ENCODE measurements at places on chromosomes 1 and 21. TPM values are rescaled to one million over a fixed set of nuclear protein-coding genes. Genes with fewer than 3 reads are reported as not detected.
A peak's percentile ranks its signal among the peaks of the same experiment; 100 is the strongest.

ACTN2 gene
- polyA plus RNA-seq, result not detected

DNA sequence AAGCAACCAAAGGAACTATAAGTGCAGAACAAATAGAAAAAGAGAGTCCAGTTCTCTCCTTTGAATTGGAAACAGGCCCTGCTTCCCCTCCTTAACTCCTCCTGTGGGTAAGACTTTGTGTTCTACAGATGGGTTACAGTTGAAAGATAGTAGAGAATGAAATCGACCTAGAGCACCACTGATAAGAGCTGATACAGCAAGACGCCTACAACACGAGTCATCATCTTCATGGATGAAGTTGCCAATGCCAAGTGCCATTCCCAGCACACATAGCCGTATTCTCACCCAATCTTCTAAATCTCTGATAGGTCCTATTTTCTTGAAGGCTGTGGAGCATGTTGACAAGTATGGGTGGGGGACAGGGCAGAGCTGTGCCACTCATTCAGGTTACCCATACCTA, 99.8 kb upstream of the CAMK1G start:
- H3K4me1 ChIP-seq, result peaks cover 38% of the 10 kb centered on the region
- H3K27me3 ChIP-seq, result no peaks in the 10 kb centered on the region
- no peaks in the 10 kb centered on the region for H3K36me3 ChIP-seq
- no peak overlapping the region for H3K27ac ChIP-seq
- DNase-seq, result no peak

- no peak for DNase-seq
- H3K4me3 ChIP-seq, result no peak overlapping the region
- H3K36me3 ChIP-seq, result no peaks in the 10 kb centered on the region
- H3K27me3 ChIP-seq, result no peaks in the 10 kb centered on the region
- no peaks in the 10 kb centered on the region for H3K4me1 ChIP-seq
- no peak overlapping the region for H3K27ac ChIP-seq
Observed at GRCh38 chr1:245124241-245124640, 30.5 kb upstream of the KIF26B start.

DNA sequence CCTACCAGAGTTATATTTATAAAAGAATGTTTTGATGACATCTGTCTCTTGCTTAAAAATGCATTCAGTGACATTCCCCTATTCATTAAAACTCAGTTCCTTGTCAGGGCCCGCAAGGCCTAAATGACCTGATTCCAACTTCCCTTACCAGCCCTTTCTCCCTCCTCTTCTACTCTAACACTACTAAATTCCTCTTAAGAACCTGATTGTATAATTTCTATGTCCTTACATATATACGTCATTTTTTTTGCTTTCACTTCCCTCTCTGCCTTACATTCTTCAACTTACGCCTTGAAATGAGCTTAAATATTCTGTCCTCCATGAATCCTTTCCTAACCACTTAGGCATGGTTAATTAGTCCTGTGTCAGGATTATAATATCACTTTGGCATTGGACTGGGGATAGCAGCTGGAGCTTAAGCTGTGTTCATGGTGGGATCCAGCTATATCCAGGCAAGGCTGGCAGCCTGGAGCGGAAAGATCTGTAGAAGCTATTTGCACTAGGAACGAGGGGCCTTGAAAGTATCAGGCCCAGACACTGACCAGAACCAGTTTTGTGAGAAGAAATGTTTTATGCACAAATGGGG, 360.2 kb upstream of the PTBP2 start:
- H3K4me1 ChIP-seq, result peaks cover 29% of the 10 kb centered on the region
- no peak overlapping the region for H3K4me3 ChIP-seq
- no peaks in the 10 kb centered on the region for H3K36me3 ChIP-seq
- no peak overlapping the region for H3K27ac ChIP-seq
- no peak for DNase-seq

NECTIN4 gene
- polyA plus RNA-seq, result 6.0 TPM

PIK3CD gene
- polyA plus RNA-seq, result 15.5 TPM

MYOM3 gene
- polyA plus RNA-seq, result 0.49 TPM

RBM15 gene
- 10.0 TPM for polyA plus RNA-seq

CCDC24 gene
- 5.2 TPM for polyA plus RNA-seq

- peaks cover 24% of the 10 kb centered on the region for H3K36me3 ChIP-seq
- no peak for DNase-seq
- peaks cover 25% of the 10 kb centered on the region for H3K4me1 ChIP-seq
- no peak overlapping the region for H3K27ac ChIP-seq
Observed at GRCh38 chr1:26783646-26784022, 4.1 kb upstream of the PIGV start.

- DNase-seq, result no peak
- H3K4me1 ChIP-seq, result peaks cover 4% of the 10 kb centered on the region
- no peaks in the 10 kb centered on the region for H3K27me3 ChIP-seq
- H3K36me3 ChIP-seq, result no peaks in the 10 kb centered on the region
- no peak overlapping the region for H3K27ac ChIP-seq
- H3K4me3 ChIP-seq, result no peak overlapping the region
Observed at GRCh38 chr1:182809414-182809957, 19.9 kb downstream of the NPL start.

- H3K27ac ChIP-seq, result no peak overlapping the region
- DNase-seq, result no peak
- H3K4me1 ChIP-seq, result no peaks in the 10 kb centered on the region
- no peak overlapping the region for H3K4me3 ChIP-seq
Observed at GRCh38 chr1:75582725-75583261, 28.1 kb downstream of the SLC44A5 start.

SIKE1 gene
- 28.8 TPM for polyA plus RNA-seq

AIRE gene
- polyA plus RNA-seq, result not detected

GRIK1 gene
- not detected for polyA plus RNA-seq

DNA sequence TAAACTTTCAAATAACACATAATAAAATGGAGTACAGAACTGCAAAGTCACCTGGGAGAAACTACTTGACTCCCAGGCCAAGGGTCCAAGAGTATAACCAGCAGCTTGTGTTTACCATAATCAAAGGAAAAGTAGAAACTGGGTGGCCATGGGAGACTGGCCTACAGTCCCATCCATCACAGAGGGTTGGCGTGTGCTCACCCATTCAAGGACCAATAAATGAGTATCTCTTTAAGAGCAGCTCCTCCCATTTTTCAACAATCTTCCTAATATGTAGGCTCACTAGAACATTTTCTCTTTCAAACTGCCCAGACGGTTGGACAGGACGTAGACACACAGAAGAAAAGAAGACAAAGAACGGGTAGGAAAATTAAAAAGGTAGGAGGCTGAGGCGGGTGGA, at the start of gene FMO3:
FMO3 (plus strand) TSS at position 302 of the 400 bp plus-strand sequence. CDS start 1,754 bp downstream, outside the sequence.
- H3K36me3 ChIP-seq, result no peaks in the 10 kb centered on the region
- no peaks in the 10 kb centered on the region for H3K27me3 ChIP-seq
- no peak within 1 kb of the TSS for H3K27ac ChIP-seq
- DNase-seq, result no peak
- no peak within 1 kb of the TSS for H3K4me3 ChIP-seq

TEDDM1 gene
- not detected for polyA plus RNA-seq

GRCh38 chr1:94334764-94335163, 83.4 kb upstream of the ABCD3 start:
- H3K4me3 ChIP-seq, result no peak overlapping the region
- no peaks in the 10 kb centered on the region for H3K27me3 ChIP-seq
- peaks cover 3% of the 10 kb centered on the region for H3K4me1 ChIP-seq
- no peaks in the 10 kb centered on the region for H3K36me3 ChIP-seq
- no peak for DNase-seq

IFI44L gene
- polyA plus RNA-seq, result 13.9 TPM

C1orf167 gene
- not detected for polyA plus RNA-seq

DNA sequence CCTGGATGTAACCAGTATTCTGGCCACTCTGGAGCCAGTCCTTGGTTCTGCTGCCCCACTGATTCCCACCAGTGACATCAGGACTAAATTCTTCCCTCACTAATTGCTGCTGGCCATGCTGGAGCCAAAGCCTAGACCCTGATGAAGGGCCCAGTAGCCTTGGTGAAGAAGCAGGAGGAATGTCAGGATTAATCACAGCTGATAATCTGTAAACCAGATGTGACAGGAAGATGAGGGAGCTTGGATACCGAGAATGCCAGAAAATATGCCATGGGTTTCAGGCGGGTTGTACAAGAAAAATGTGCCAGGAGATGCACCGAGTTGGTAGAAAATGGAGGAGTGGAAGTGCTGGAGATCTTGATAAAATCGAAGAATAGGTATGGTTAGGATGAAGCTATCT, 119.0 kb upstream of the PPP2R5A start:
- peaks cover 13% of the 10 kb centered on the region for H3K4me1 ChIP-seq
- DNase-seq, result no peak
- H3K4me3 ChIP-seq, result no peak overlapping the region
- H3K27ac ChIP-seq, result no peak overlapping the region

GRCh38 chr1:193694741-193695140, 508.3 kb upstream of the B3GALT2 start:
- no peaks in the 10 kb centered on the region for H3K4me1 ChIP-seq
- no peak overlapping the region for H3K4me3 ChIP-seq

TMEM54 gene
- 125 TPM for polyA plus RNA-seq

OPRD1 gene
- not detected for polyA plus RNA-seq

LRRC53 gene
- not detected for polyA plus RNA-seq

DNA sequence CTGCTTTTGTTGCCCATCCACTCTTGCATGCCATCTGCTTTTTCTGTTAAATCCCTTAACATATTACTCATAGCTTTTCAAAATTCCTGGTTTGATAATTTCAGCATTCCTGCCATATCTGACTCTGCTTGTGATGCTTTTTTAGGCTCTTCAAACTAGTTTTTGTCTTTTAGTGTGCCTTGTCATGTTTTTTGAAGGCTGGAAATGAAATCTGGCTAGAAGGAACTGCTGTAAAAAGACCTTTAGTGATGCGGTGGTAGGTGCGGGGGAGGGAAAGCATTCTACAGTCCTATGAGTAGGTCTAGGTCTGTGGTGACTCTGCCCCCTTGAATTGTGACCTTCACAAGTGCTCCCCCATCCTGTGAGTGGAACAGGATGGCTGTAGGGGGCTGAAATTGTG, 15.0 kb upstream of the S100B start:
- H3K4me3 ChIP-seq, result no peak overlapping the region
- no peaks in the 10 kb centered on the region for H3K36me3 ChIP-seq
- H3K4me1 ChIP-seq, result no peaks in the 10 kb centered on the region
- H3K27me3 ChIP-seq, result no peaks in the 10 kb centered on the region
- H3K27ac ChIP-seq, result no peak overlapping the region
- DNase-seq, result no peak

DNA sequence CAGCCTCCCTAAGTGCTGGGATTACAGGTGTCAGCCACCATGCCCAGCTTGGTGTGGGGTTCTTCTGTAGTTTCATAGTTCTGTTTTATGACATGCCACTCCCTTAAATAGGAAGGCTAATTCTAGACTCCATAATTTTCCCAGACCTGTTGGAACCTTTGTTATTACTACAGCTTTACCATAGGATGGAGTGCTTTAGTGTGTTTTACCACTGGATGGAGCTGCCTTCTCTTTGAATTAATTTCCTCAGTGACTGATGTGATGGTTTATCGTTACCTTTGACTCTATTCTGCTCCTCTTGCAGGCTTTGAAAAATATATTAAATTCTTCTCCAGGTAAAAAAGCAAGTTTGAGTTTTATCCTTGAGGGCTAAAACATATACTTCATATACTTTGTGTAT, 84.6 kb upstream of the NEK7 start:
- H3K4me1 ChIP-seq, result no peaks in the 10 kb centered on the region
- no peak overlapping the region for H3K27ac ChIP-seq
- DNase-seq, result no peak

CRNN gene
- polyA plus RNA-seq, result 0.05 TPM

KRTCAP2 gene
- polyA plus RNA-seq, result 99.1 TPM

DNA sequence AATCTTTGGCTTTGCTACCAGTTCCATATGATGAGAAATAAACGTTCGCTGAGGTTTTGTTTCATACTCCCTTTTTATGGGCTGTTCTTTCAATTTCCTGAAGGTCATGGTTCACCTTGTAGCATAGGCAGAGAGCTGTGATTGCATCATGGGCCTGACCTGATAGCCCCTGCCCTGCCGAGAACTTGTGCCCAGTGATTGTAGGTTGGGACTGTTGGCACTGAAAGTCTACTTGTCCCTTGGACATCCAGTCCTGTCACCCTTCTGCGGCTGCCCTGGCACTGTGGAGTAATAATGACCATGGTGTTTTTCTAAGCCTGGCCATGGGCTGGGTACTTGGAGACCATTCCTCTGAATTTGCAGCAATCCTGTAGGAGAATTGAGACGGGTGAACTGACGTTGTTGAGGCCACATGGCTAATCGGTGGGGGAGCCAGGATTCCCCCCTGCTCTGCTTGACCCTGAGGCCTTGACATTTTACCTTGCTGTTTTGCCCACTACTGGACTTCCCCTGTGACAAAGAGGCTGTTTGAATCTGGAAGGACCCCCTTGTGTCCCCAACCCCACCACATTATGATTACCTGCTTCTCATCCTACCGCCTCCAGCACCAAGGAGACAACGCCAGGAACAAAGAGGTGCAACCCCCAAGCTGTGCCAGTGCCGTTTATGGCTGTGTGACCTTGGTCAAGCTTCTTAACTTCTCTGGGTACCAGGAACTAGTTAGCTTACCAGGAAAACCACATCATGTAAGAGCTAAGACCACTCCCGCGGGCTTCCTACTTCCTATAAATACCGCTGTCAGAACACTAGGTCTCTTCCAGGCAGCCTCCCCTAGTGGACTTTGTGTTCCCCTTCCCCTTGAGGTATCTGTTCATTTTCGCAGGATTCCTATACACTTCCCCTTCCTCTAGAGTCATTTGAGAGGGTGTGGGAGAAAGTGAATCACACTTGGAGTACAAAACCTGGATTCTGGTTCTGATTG, 23.4 kb downstream of the SESN2 start:
- H3K36me3 ChIP-seq, result peaks cover 48% of the 10 kb centered on the region
- DNase-seq, result no peak
- no peak overlapping the region for H3K27ac ChIP-seq
- H3K4me1 ChIP-seq, result peaks cover 6% of the 10 kb centered on the region

UBXN11 gene
- polyA plus RNA-seq, result 5.2 TPM

TCHH gene
- 0.14 TPM for polyA plus RNA-seq

DNA sequence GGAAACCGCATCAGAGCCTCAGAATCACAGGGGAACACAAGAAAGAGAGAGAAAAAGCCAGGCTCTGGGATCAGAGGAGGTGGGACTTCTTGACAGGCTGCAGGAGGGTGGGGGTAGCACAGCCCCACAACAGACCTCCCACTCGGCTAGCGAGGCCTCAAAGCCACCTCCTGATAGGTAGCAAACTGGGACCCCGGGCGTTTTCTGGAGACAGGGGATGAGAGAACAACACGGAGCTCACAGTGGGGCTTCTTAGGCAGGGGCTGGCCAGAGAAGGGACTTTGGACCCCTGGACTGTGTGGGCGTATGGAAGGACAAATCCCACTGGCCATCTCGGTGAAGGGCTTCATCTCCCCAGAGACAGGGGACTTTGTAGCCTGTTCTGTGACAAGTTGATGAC, 116.3 kb downstream of the AJAP1 start:
- no peaks in the 10 kb centered on the region for H3K27me3 ChIP-seq
- no peak for DNase-seq
- H3K36me3 ChIP-seq, result peaks cover 4% of the 10 kb centered on the region
- no peaks in the 10 kb centered on the region for H3K4me1 ChIP-seq
- H3K4me3 ChIP-seq, result no peak overlapping the region

CIART gene
- 14.5 TPM for polyA plus RNA-seq

RIPPLY3 gene
- polyA plus RNA-seq, result 0.05 TPM

DMBX1 gene
- not detected for polyA plus RNA-seq

GRCh38 chr1:80640978-80641377, 1159.8 kb upstream of the ADGRL2 start:
- DNase-seq, result no peak
- no peaks in the 10 kb centered on the region for H3K4me1 ChIP-seq
- H3K36me3 ChIP-seq, result no peaks in the 10 kb centered on the region
- no peak overlapping the region for H3K27ac ChIP-seq

GRCh38 chr1:45009956-45010854, 919 bp downstream of the HECTD3 start:
- peak overlapping the region; percentile 76 for H3K4me3 ChIP-seq
- H3K27ac ChIP-seq, result peak overlapping the region; percentile 88
- H3K27me3 ChIP-seq, result no peaks in the 10 kb centered on the region
- no peak for DNase-seq
- H3K4me1 ChIP-seq, result peaks cover 21% of the 10 kb centered on the region
